ENCODE measurements at places on chromosomes 2 and 18.

DNA sequence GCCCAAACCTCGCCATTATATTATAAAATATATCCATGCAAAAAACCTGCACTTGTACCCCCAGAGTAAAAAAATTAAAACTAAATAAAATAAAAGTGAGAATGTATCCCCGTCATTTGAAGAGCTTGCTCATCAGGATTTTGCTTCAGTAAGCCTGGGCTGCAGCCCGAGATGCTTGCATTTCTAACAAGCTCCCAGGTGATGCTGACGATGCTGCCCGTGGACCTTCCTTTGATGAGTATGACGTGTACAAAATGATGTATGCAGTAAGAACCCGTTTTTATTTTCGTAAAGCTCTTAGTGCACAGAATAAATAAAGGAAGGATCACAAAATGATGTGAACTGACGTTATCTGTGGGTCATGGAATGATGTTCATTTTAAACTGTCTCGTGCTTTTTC is 63.5 kb downstream of the CRACDL start:
- DNase-seq, result no peak

- no peak for DNase-seq
These were observed 111.7 kb downstream of the CHST9 start for GRCh38 chr18:27073404-27073830.

GRCh38 chr18:58223717-58224424 is 179.8 kb downstream of the NEDD4L start:
- DNase-seq, result no peak

GRCh38 chr18:46273861-46274260 is 169.7 kb downstream of the HAUS1 start:
- no peak for DNase-seq

DNA sequence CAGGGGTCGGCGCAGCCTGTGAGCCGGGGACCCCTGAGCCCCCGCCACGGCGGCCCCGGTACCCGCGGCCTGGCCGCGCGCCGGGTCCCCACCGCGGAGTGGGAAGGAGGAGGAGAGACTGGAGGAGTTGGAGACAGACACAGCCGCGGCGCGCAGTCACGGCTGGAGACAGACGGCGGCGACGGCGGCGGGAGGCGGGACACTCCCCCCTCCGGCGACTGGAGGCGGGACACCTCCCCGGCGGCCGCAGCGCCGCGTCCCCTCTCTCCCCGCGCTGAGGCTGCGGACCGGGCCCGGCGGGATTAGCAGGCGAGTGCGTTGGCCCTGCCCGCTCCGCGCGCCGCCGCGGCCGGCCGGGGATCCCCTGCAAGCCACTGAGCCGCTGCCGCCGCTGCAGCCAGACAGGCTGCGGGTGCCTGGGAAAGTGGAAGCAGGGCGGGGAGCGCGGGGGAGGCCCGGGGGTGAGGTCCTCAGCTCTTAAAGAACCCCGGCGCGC is 1.0 kb upstream of the LDLRAD4 start:
- peak; percentile 56 for DNase-seq

GRCh38 chr2:217246108-217246507 is 386.2 kb upstream of the TNP1 start:
- DNase-seq, result no peak

GRCh38 chr2:127134833-127135830 is 28.2 kb upstream of the BIN1 start:
- DNase-seq, result no peak

GRCh38 chr2:236912326-236913120 is 173.2 kb upstream of the COPS8 start:
- no peak for DNase-seq

DNA sequence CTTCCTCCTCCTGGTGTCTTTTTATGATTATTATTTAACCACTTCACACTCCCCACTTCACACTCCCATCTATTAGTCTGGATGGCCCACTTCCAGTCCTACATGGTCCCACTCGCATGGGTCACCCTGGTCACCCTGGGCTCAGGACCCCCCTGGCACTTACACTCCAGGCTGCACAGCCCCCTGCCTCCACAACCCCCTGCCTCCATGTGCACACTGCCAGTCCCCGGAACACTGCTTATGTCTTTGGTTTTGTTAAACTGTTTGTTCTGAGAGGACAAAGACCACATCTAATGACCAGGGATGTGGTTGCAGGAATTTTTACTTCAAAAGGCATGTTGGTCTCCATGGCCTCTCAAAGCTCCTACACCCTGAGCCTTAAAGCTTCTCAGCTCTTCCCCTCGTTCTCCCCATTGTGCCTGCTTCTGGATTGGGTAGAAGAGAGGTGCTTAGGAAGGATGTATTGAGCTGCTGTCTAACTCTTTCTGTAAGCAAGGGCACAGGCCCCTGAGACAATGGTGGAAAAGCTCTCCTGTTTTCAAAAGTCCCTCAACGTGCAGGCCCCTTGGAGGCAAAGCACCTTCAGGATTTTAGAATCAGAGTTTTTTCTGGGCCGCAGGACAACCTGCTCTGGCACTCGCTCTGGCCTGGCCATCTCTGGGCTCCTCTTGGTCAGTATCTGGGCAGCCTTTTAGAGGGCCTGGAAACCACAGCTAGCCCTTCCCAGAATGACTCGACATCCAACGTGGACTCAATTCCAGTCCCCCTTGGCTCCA is 150.0 kb upstream of the HAAO start:
- DNase-seq, result no peak

DNA sequence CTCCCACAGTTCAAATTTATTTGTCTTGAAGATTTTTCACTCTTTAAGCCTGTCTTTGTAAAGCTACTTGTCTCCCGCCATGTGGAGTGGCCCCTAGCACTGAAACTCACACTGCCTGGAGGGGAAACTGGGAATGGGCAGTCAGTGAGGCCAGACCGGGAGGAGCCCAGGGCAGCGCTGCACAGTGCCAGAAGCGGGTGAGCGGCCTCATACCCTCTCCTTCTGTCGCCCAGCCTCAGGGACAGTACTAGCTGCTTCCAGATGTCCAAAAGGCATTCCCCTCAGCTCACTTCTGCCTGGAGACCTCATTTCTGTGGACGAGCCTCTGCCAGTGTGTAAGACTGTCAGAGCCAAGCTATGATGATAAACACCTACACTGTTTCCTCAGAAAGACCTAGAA is 79.9 kb downstream of the SEPTIN10 start:
- DNase-seq, result no peak

GRCh38 chr2:263022-263738 is 652 bp downstream of the SH3YL1 start:
- DNase-seq, result peak; percentile 11

DNA sequence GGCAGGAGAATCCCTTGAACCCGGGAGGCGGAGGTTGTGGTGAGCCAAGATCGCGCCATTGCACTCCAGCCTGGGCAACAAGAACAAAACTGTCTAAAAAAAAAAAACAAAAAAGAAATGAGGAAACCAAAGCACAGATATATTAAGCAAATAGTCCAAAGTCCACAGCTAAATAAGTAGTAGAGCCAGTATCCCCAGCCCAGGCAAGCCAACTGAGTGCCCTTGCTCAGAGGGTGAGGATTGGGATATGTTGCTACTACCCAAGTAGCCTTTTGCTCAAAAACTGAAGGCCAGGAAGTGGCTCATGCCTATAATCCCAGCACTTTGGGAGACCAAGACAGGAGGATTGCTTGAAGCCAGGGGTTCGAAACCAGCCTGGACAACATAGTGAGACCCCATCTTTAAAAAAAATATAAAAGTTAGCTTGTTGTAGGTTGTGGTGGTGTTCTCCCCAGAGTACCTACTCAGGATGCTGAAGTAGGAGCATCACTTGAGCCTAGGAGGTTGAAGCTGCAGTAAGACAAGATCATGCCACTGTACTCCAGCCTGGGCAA is 5.4 kb downstream of the CFAP36 start:
- DNase-seq, result no peak

- peak; percentile 59 for DNase-seq
These were observed 727 bp downstream of the FBXO11 start for GRCh38 chr2:47905386-47906156.

DNA sequence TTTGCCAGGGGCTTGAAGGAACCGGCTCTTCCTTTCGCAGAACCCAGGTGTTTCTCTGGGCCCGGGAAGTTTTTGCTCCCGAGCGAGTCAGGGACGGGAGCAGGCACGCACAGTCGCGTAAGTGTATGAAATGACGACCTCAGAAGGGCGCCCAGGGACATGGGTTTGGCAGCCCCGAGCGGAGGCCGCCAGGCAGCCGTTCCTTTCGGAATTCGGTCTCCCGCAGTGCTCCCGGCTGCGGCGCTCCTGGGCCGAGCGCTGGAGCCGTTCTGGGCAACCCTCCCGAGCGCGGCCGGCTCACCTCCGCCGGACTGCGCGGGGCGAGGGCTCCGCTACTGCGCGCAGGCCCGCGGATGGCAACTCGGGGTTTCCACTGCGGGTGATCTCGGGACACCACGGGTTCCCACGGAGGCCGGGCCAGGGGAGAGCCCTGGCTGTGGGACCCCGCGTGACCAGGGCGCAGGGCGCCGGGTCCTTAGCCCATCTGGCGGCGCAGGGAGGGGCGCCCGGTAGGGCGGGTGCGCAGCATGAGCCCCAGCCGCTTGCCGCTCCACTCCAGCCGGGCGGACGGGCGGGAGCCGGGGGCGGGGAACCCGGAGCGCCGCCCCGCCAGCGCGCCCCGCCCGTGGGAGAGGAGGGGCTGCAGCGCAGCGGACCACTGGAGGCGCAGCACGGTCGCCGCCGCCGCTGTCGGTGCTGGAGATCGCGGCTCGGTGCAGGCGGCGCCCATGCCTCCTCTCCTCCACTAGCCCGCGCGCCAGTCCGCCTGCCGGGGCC is at the start of gene OSBPL6:
OSBPL6 (plus strand) TSS at position 690 of the 777 bp plus-strand sequence. CDS start 111,673 bp downstream, outside the sequence.
- DNase-seq, result peak; percentile 76

- no peak for DNase-seq
These were observed 702.4 kb upstream of the RAB6C start for GRCh38 chr2:129276978-129277584.

GRCh38 chr2:127155947-127156346 is 49.0 kb upstream of the BIN1 start:
- no peak for DNase-seq

GRCh38 chr2:174802459-174802858 is 38.2 kb upstream of the CHRNA1 start:
- no peak for DNase-seq

GRCh38 chr18:44680273-44681075 is at the start of gene SETBP1:
Gene SETBP1 (plus strand): TSS chr18:44680888. CDS start chr18:44701347, 20,459 bp downstream.
- peak; percentile 84 for DNase-seq

GRCh38 chr2:177246000-177246399 is 18.5 kb downstream of the NFE2L2 start:
- no peak for DNase-seq

- no peak for DNase-seq
These were observed 7.1 kb downstream of the MTERF4 start for GRCh38 chr2:241094924-241095420.

DNA sequence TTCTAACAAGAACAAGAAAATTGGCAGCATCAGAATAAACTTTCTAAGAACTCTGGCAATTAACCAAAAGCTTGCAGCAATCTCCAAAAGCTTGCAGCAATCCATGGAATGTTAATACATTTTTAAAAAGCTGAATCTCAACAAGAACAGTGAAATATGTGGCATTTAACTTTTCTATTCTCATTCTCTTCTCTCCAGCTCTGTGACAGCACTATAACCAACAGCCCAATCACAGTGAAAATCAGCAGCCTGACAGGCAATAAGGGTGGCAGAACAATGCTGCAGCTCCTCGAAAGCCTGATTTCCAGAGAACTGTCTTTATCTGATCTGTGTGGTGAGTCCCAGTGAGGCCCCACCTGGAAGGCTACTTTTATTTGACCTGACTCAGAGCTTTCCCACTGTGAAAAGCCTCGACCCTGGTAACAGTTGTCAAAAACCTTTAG is 60.0 kb downstream of the TMEM131 start:
- peak; percentile 24 for DNase-seq

Measured in G401 (cell line).